ENCODE measurements at places on chromosomes 4 and X. TPM values are rescaled to one million over a fixed set of nuclear protein-coding genes. Genes with fewer than 3 reads are reported as not detected.

GRCh38 chr4:144267084-144267483 lies 126.6 kb upstream of the GYPA start:
- no peak for DNase-seq

DNA sequence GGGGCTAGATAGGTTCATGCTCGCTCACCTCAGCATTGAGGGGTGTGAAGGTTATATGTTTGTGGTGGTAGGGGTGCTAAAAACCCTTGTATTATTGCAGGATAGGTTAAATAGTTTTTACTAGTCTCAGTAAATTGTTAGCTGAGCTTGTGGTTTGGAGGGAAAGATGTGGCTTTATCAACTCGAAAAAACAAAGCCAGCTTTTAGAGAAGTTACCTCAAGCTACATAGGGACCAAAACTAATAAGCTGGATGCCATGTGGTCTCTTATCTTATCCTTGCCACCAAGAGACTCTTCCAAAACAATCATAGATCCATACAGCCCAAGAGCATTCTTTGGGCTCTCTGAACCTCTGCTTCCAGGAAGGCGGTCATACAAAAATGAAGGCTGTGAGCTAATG lies 29.2 kb downstream of the MSN start:
- DNase-seq, result peak; percentile 4

- DNase-seq, result no peak
These were observed 1099.4 kb upstream of the SLIT2 start for GRCh38 chr4:19152264-19152663.

XPNPEP2 gene
- total RNA-seq, result not detected

DNA sequence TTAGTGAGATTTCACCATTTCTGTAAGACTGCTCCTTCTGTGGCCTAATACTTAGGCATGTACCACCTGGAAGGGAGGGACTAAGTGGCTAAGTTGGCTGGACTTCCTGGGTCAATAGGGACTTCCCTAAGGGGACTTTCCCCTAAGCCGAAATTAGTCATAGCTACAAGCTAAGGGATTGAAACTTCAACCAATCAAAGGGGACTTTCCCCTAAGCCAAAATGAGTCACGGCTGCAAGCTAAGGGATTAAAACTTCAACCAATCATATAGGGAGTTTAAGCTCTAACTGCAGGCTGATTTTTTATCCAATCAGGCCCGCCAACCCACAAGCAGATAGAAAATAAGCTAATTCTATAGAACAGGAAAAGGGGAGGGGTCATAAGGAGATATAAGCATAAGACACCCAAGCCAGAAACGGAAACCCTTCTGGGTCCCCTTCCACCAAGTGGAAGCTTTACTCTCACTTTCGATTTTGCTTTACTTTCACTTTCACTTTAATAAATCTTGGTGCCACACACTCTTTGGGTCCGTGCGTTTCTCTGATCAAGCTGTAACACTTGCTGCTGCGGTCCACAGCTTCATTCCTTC lies 382.8 kb downstream of the KLHL4 start:
- no peak for DNase-seq

- no peak for DNase-seq
These were observed 179.7 kb upstream of the PRPS2 start for GRCh38 chrX:12611471-12611870.

PDZD11 gene
- 79.3 TPM for total RNA-seq

ZBTB49 gene
- 3.0 TPM for total RNA-seq

SLC4A4 gene
- total RNA-seq, result 22.6 TPM
